ENCODE measurements at places on chromosomes 16 and 17.

DNA sequence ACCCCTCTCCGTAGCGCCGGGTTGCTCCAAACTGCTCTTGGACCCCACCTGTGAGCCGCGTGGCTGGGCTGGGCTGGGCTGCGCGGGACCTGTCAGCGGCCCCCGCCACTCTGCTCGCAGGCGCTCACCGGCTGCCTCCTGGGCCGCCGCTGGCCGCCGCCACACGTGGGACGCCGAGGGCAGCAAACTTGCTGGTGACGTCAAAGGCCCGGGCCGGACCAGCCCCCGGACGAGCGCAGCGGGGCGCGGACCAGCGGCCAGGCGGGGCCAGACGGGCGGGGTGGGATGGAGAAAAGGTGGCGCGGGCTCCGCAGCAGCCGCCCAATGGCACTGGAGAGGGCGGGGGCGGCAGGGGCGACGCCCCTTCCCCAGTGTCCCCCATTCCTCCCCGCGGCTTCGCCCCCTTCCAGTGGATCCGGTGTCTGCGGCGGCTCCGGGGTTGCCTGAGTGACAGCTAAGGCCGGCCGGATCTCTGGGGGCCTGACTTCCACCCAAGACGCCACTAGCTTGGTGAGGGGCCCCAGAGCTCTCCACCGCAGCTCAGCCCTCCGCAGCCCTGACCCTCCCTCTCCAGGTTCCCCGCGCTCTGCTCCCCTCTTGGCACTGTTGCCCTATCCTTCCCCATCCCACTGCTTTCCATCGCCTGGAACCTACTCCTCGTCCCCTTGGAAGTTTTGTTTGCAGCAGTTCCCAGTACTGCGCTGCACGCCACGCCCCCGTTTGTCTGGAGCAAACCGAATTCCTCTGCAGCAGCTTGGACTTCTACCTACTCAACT lies at the start of gene HS3ST3A1:
HS3ST3A1 (minus strand) TSS at position 154 of the 776 bp plus-strand sequence. CDS start 800 bp downstream, outside the sequence.
- peak; percentile 80 for DNase-seq
- H3K27me3 ChIP-seq, result peaks cover 61% of the 10 kb centered on the region
- H3K4me3 ChIP-seq, result peak within 1 kb of the TSS; percentile 97

GRCh38 chr16:8832717-8833105 lies 35.1 kb downstream of the PMM2 start:
- peaks cover 21% of the 10 kb centered on the region for H3K36me3 ChIP-seq
- no peaks in the 10 kb centered on the region for H3K4me1 ChIP-seq
- no peak overlapping the region for H3K27ac ChIP-seq

GRCh38 chr17:59278406-59278805 lies 53.0 kb upstream of the YPEL2 start:
- DNase-seq, result no peak
- H3K27ac ChIP-seq, result no peak overlapping the region
- no peaks in the 10 kb centered on the region for H3K36me3 ChIP-seq
- no peaks in the 10 kb centered on the region for H3K27me3 ChIP-seq
- H3K4me3 ChIP-seq, result no peak overlapping the region

DNA sequence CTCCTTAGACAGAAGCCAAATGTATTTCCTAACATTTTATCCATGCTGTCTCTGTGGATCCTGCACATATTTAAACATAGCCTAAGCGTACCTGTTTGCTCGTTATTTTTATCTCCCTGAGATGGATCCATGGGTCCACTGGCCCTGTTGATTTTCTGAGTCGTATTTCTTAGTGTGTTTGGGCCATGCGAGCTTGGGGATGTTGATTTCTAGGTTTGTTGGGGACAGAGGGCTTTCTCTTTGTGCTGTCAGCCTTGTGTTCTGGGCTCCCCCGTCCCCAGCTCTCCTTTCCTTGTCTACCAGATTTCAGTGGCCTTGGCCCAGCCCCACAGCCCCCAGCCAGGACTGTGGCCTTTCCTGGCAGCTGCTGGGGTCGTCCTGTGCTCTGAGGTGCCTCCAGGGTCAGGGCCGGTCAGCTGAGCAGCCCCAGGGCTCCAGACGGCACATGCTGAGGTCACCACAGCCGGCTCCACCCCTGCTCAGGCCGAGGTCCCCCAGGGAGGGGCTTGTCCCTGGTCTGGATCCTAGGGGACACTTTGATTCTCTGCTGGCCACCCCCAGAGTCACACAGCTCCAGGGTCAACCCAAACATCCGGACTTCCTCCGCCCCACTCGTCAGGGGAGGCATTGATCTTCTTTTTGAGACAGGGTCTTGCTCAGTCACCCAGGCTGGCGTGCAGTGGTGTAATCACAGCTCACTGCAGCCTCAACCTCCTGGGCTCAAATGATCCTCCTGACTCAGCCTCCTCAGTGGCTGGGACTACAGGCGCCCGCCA lies 4.4 kb downstream of the SSTR5 start:
- H3K4me3 ChIP-seq, result no peak overlapping the region
- no peak overlapping the region for H3K27ac ChIP-seq
- peaks cover 8% of the 10 kb centered on the region for H3K4me1 ChIP-seq
- H3K36me3 ChIP-seq, result no peaks in the 10 kb centered on the region
- H3K27me3 ChIP-seq, result peaks cover 21% of the 10 kb centered on the region

DNA sequence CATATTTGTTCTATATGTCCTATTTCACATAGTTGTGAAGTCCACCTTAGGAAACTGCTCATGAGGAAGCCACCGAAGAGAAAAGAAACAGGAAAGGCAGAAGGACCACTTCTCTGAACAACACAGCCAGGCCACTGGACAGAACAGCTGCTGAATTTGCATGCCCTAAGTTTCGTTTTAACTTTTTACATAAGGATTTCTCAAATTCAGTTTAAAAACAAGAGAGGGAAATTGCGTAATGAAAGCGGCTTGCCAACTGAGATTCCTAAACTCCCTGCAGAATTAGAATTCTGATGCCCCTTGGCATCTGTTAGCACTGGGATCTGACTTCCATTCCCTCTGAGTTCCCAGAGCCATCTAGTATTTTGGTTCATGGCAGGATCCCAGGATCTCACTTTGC lies 5.0 kb upstream of the CCL8 start:
- H3K4me3 ChIP-seq, result no peak overlapping the region
- DNase-seq, result no peak
- no peak overlapping the region for H3K27ac ChIP-seq
- no peaks in the 10 kb centered on the region for H3K36me3 ChIP-seq
- H3K27me3 ChIP-seq, result peaks cover 14% of the 10 kb centered on the region
- H3K4me1 ChIP-seq, result peaks cover 6% of the 10 kb centered on the region

GRCh38 chr17:4247971-4248388 lies 15.8 kb downstream of the ANKFY1 start:
- peak overlapping the region; percentile 100 for H3K27ac ChIP-seq
- peaks cover 33% of the 10 kb centered on the region for H3K4me1 ChIP-seq
- DNase-seq, result no peak
- peak overlapping the region; percentile 80 for H3K4me3 ChIP-seq

DNA sequence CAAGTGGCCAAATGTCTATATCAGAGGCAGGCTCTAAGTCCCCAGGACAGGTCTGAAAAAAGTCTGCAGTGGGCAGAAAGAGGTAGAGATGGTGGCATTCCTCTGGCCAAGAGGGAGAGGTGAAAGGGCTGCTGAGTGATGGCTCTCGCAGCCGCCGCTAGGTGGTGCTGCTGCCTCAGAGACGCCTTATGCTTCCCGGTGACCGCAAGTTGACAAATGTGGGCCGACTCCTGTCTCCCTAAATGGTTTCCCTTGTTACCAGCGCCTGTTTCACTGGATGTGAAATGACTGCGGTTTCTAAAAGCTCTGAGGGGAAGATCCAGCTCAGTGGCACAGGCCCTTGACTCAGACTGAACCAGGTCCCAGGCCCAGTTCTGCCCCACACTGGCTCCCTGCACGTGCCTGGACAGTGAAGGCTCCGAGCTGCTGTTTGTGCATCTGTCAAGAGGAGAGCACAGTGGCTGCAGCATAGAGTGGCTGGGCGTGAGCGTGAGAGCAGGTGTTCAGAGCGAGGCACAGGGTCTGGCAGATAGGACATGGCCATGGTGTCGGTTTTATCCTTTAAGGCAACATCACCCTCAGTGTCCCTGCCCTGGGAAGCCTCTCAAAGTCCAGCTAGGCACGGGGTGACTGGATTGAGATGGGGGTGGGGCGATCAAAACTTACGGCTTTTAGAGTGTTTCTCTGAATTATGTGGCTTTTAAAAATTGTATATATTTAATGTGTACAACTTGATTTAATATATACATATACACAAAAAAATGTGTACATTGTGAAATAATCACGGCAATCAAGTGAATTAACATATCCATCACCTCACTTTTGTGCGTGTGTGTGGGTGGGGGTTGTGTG lies 19.9 kb downstream of the CLEC16A start:
- H3K4me1 ChIP-seq, result peaks cover 14% of the 10 kb centered on the region
- H3K36me3 ChIP-seq, result no peaks in the 10 kb centered on the region
- no peak overlapping the region for H3K27ac ChIP-seq
- peak; percentile 88 for DNase-seq

- no peak for DNase-seq
- peaks cover 28% of the 10 kb centered on the region for H3K27me3 ChIP-seq
- H3K36me3 ChIP-seq, result no peaks in the 10 kb centered on the region
- no peak overlapping the region for H3K27ac ChIP-seq
- peaks cover 22% of the 10 kb centered on the region for H3K4me1 ChIP-seq
Measured at GRCh38 chr16:87012954-87013938, 303.9 kb downstream of the C16orf95 start.

- no peaks in the 10 kb centered on the region for H3K27me3 ChIP-seq
- H3K27ac ChIP-seq, result no peak overlapping the region
- H3K4me1 ChIP-seq, result peaks cover 70% of the 10 kb centered on the region
Measured at GRCh38 chr17:78718575-78719208, 63.4 kb downstream of the CYTH1 start.

All from type B pancreatic cell (in vitro differentiated cells).